ENCODE measurements at places on chromosomes 16 and 17.

- DNase-seq: no peak
These were observed 56.7 kb downstream of the YPEL2 start for GRCh38 chr17:59388069-59388556.

GRCh38 chr16:71367241-71367976, 8.9 kb downstream of the CALB2 start:
- DNase-seq: no peak

DNA sequence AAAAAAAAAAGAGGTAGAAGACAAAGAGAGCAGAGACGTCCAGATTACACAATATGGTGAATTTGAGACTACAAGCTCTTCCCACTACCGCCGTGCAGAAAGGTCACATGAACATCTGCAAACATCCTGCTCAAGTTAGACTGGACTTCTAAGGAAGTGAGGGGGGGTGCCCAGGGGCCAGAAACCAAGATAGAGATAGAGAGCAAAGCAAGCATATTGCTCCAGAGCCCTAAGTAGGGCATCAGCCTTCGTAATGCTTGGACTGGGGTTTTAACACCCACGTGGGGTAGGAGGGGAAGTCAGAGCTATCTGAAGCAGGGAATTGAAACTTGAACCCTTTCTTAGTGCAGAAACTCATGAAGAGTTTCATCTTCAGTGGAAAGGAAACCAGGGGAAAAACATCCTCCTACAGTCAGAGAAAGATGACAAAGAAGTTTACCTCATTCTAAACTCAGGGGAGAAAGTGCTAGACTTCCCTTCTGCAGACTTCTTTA, 8.7 kb downstream of the CLEC19A start:
- DNase-seq: no peak

- DNase-seq: no peak
These were observed 3.5 kb downstream of the CORO6 start for GRCh38 chr17:29619251-29619650.

Data from thymus (tissue), 14 donors.